ENCODE measurements at places on chromosomes 12 and 14.

GRCh38 chr14:58098507-58098906, 53.5 kb downstream of the ARMH4 start:
- no peak for DNase-seq

DNA sequence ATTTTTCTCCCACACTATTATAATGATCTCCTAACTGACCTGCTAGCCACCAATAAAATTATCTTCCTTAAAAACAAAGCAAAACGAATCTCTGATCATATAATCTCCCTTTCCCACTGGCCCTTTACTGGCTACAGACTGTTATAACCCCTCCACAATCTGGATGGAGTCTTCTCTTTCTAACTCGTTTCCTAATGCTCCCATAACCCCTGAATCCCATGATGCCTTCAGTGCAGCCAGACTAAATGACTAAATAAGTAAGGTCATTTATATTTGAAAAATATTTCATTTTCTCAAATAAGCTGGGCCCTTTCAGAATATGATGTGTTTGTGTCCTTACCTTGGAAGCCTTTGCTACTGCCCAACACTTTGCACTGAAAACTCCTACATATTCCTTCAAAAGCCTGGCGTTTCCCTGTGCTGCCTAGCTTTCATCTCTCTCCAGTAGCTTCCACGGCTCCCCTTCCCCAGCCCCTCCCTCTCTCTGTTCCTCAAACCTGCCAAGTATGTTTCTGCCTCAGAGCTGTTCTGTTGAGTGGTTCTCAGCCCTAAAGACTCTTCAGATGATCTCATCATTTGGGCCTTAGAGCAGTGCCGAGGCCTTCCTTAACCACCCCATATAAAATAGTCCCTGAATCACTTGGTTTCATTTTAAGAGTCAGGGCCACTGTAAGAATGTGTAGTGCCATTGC, 91.7 kb downstream of the MYRFL start:
- no peak for DNase-seq

DNA sequence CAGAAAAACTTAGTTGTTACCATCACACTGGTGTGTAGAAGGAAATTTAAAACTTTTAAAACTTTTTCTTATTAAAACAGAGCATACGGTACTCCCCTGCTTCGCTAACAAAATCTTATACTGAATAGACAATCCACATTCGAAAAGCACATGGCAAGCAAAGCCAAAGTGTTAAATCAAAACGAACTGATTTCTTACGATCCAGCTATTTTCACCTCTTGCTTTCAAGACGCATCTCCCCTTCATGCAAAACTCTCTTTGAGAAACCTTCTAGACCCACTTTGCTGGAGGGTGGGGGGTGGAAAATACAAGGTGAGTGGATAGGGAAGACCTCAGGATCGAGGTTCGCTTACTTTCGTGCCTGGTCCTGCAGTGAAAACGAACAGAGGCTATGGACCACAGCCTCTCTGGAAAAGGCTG, 328 bp downstream of the INTS13 start:
- no peak for DNase-seq

DNA sequence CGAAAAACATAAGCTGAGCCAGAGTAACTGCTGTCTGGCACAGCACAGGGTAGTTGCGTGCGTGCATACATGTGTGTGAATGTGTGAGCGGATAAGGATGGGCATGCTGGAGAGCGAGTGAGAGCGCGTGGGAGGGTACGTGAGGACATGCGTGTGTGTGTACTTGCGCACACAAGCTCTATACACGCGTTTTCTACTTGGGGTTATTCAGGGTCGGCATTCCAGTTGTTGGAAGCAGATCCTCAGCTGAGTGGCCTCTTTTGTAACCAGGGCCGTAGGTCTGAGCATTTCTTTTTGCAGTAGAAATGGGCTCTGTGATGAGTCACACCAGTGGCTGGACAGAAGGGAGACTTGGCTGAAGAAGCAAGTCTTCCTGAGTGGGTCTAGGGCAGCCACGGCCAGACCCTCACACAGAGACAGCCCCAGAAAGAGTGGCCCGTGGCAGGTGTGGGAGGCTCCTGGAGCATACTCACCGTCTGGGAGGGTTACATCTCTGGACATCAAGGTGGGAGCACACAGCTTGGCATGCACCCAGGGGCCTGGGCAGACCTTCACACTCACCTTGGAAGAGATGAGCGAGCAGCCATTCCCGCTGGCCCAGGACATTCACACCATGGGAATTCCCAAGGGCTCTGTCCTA, 78.0 kb downstream of the LRRC74A start:
- no peak for DNase-seq

DNA sequence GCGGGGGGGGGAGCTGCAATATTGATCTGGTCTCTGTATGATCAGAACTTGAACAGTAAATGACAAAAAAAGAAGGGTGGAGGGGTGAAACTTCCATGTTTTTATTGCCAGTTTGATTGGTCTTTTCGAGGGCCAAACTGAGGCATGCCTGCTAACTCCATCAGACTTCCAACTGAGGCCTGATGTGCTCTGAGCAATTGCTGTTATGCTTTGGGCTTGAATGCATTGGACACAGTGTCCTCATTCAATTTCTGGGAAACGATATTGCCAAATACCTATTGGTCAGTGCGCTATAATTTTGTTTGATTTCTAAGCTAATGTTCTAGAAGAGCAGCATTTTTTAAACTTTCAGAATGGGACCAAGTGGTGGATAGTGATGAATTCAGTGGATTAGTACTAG, 2.1 kb upstream of the SLC38A2 start:
- no peak for DNase-seq

DNA sequence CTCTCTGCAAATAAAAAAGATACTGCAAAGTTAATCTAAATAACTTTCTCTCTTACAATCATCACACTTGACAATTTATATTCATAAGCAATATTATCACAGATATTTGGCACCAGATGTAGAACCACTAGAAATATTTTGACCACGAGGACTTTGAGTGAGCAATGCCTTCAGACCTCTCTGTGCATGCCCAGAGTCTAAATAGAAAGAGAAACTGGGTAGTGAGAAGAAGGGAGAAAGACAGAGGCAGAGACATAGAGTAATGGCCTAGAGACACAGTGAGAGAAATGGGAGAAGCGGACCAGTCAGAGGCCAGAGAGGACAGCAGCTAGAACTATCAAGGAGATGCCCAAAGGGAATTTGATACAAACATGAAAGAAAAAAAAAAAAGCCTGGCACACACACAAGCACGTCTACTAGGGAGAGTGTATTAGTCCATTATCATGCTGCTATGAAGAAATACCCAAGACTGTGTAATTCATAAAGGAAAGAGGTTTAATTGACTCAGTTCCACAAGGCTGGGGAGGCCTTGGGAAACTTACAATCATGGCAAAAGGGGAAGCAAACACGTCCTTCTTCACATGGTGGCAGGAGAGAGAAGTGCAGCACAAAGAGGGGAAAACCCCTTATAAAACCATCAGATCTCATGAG, 41.1 kb downstream of the BMP4 start:
- no peak for DNase-seq

DNA sequence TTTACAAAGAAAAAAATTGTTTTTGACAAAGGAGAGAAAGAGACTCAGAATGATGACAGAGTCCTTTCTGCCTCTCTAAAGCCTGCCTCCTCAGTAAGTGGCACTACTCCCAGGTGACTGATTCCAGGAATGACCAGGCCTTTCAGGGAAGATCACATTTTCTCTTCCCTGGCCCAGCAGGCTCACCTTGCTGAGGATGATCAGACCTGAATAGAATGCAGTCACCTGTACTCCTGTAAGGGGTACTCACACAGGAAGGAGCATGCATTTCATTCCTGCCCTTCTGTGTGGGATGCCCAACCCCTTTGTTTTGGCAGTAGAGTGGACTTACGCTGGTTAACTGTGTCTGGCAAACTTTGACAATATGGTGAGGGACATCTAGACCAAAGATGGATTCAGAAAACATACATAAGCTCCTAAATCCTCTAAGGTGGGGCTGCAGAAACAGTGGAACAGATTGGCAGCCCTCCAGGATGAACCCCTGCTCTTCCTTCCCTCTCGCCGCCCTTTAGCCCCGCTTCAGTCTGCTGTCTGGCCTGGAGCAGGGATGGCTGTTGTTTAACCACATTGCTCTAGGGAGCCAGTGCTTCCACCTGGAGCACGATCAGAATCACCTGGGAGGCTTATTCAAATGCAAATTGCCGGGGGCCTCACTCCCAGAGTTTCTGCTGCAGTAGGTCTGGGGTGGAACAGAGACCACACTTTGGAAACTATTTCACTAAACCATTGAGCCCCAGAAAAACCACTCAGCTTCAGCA, 29.8 kb downstream of the ERG28 start:
- DNase-seq, result no peak

DNA sequence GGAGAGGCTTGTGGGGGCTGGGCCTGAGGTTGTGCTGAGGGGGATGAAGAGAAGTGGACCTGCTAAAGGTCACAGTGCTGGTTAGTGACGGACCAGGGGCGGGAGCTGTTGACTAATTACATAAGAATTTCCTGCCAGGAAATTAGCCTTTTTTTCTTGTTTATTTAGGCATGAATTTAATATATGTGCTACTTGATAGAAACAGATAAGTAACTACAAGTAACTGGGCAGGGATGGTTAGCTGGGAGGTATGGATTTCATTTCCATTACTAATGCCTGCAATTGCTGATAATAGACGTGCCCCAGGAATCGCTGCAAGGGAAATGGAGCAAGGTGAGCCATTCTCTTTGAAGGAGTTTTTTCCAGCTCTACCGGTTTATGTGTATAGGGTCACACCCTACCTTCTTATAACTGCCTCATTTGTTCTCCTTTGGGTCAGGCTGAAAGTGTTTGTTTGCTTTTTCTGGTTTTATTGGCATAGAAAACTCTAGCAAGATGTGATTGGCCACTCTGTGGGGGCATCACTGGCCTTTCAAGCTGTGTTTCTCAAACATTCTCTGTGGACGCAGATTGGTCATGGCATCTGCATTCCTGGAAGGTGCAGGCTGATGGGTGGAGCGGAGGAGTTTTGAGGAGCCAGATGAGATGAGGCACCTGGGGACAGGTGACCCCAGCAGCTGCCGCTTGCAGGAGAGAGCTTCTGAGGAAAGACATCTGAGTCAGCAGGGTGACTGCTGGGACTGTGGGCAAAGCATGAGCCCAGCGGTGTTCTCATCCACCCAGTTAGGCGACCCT, 19.0 kb upstream of the GPRC5A start:
- no peak for DNase-seq

DNA sequence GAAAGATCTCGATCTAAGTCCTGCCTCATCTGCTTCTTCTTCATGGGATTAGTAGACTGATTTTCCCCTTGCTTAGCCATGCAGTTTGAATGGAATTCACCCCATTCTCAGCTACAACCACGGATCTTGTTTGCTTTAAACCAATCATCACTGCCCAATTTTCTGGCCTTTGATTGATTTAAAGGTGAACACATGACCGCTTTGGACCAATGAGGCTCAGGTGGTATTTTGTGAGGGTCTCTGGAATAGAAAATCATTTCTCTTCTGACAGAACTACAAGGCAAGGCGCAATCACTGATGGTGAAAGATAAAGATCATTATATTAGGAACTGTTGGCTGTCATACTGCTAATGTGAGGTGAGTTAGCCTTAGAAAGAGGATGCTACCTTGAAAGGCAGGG, 213.0 kb upstream of the PLEKHG7 start:
- DNase-seq, result no peak

DNA sequence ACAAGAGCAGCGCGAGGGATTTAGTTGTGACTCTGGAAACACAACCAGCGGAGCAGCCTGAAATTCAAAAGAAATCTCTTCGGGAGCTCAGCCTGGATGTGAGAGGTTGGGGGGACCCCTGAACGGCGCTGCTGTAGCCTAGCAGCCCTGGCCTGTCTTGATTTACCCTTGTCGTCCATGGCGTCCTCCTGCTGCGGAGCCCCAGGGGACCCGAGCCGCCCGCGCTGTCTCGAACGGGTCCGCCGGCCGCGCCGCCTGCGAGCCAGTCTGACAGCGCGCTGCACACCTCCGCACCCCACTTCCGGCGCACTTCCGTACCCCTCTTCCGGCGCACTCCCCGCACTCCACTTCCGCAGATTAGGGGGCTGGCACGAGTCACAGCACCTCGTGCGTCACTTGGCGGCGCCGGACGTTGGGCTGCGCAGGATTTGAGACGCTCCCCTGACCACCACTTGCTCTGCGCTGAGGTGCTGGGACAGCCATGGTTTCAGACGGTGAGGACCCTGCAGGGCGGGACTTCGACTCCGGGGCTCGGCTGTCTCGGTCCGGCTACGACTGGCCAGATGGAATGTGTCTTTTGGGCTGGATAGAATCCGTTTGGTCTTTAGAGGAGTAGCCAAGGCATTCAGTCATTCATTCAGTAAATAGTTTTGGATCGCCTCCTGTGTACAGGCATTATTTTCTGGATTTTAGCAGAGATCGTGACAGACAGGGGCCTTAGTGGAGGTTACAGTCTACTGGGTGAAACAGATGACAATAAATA, at the start of the genes EIF2B1 and GTF2H3:
Gene EIF2B1, minus strand, starts transcription at position 308 of the 763 bp plus-strand sequence. Its CDS starts 129 bp downstream, at position 179.
Gene GTF2H3, plus strand, starts transcription at position 451 of the 763 bp plus-strand sequence. Its CDS starts 31 bp downstream, at position 482.
- DNase-seq, result peak; percentile 97

DNA sequence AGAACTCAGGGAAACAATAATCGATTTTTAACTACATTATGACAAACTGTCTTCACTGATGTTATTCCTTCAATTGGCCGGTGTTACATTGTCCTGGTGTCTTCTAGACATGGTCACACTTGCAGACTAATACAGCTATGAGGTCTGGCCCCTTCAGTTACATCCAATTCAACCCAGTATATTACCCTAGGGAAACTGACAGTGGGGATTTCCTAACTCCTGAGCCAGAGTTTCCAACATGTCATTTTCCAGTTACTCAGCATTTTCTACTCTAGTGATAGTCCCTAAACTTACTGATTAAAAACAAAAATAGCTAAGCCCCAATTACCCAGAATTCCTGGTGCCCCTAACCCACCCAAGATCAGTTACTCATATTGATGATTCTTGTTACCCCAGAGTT, 21.1 kb downstream of the IFNG start:
- DNase-seq, result no peak

- DNase-seq, result no peak
These were observed 1.8 kb downstream of the C1R start for GRCh38 chr12:7090222-7090998.

DNA sequence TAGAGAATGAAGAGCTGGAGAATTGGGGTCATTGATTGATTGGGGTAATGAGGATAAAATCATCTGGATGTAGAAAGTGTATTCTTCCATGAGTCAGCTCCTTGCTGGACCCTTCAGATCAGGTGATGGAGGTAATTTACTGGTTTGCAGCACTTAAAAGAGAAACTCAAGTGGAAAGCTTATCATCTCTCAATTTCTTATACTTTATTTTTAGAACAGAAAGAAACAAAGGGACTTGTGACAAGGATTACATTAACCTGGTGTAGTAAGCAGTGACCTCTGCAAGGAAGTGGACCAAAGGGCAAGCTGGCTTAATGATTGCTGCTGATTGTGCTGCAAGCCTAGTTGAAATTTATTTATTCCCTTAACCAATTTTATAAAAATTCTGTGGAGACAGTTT, 405.0 kb downstream of the TRHDE start:
- DNase-seq, result no peak

Measured in glutamatergic neuron (in vitro differentiated cells).